RWPE2 (cell line): ENCODE measurements at places on chromosomes 7 and 10.

DNA sequence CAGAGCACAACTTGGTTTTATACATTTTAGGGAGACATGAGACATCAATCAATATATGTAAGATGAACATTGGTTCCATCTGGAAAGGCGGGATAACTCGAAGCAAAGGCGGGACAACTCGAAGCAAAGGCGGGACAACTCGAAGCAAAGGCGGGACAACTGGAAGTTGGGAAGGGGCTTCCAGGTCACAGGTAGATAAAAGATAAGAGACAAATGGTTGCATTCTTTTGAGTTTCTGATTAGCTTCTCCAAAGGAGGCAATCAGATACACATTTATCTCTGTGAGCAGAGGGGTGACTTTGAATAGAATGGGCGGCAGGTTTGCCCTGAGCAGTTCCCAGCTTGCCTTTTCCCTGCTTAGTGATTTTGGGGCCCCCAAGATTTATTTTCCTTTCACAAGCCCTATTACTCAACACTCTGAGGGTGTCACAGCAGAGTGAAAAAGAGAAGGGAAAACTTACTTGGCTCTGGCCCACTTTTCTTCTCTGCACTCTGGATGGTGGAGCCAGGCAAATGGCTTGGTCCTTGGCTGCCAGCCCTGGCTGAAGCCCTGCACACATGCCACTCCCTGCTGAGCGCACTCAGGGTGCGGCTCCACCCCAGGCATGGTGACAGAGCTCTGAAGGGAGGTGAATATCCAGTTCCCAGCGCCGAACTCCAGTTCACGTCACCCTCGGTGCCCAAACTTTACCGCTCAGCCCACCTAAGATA lies 46.7 kb downstream of the PARD3 start:
- DNase-seq: no peak
- peak overlapping the region; percentile 22 for H3K27ac ChIP-seq
- peaks cover 27% of the 10 kb centered on the region for H3K4me1 ChIP-seq
- no peaks in the 10 kb centered on the region for H3K27me3 ChIP-seq
- H3K36me3 ChIP-seq: no peaks in the 10 kb centered on the region
- H3K4me3 ChIP-seq: no peak overlapping the region

GRCh38 chr7:154903083-154903731 lies 99.7 kb downstream of the PAXIP1 start:
- no peak for DNase-seq
- no peaks in the 10 kb centered on the region for H3K4me1 ChIP-seq
- H3K4me3 ChIP-seq: no peak overlapping the region
- no peaks in the 10 kb centered on the region for H3K27me3 ChIP-seq
- H3K27ac ChIP-seq: no peak overlapping the region
- H3K36me3 ChIP-seq: no peaks in the 10 kb centered on the region

GRCh38 chr7:139870380-139870779 lies 41.3 kb downstream of the TBXAS1 start:
- DNase-seq: no peak
- no peak overlapping the region for H3K4me3 ChIP-seq
- H3K27ac ChIP-seq: no peak overlapping the region
- H3K36me3 ChIP-seq: no peaks in the 10 kb centered on the region
- no peaks in the 10 kb centered on the region for H3K27me3 ChIP-seq
- no peaks in the 10 kb centered on the region for H3K4me1 ChIP-seq

GRCh38 chr10:76411729-76412435 lies 980.5 kb downstream of the LRMDA start:
- H3K27me3 ChIP-seq: no peaks in the 10 kb centered on the region
- H3K27ac ChIP-seq: no peak overlapping the region
- no peak overlapping the region for H3K4me3 ChIP-seq
- H3K36me3 ChIP-seq: no peaks in the 10 kb centered on the region

GRCh38 chr7:66140924-66141323 lies 26.3 kb downstream of the CRCP start:
- peaks cover 5% of the 10 kb centered on the region for H3K4me1 ChIP-seq
- H3K27ac ChIP-seq: peak overlapping the region; percentile 3
- peaks cover 66% of the 10 kb centered on the region for H3K36me3 ChIP-seq
- no peaks in the 10 kb centered on the region for H3K27me3 ChIP-seq
- no peak for DNase-seq

GRCh38 chr10:19845503-19846368 lies 29.5 kb downstream of the PLXDC2 start:
- no peaks in the 10 kb centered on the region for H3K4me1 ChIP-seq
- H3K27ac ChIP-seq: no peak overlapping the region
- no peak for DNase-seq
- H3K4me3 ChIP-seq: no peak overlapping the region
- no peaks in the 10 kb centered on the region for H3K27me3 ChIP-seq

- H3K27me3 ChIP-seq: no peaks in the 10 kb centered on the region
- H3K27ac ChIP-seq: no peak overlapping the region
- no peaks in the 10 kb centered on the region for H3K36me3 ChIP-seq
- H3K4me1 ChIP-seq: no peaks in the 10 kb centered on the region
Measured at GRCh38 chr7:31922848-31923247, 147.4 kb downstream of the PDE1C start.

- no peak for DNase-seq
- peaks cover 12% of the 10 kb centered on the region for H3K36me3 ChIP-seq
- H3K4me3 ChIP-seq: peak overlapping the region; percentile 40
- H3K27me3 ChIP-seq: no peaks in the 10 kb centered on the region
- H3K4me1 ChIP-seq: no peaks in the 10 kb centered on the region
Measured at GRCh38 chr7:130492523-130493274, 814 bp downstream of the MEST start.

GRCh38 chr10:60989400-60989876 lies 45.5 kb upstream of the RHOBTB1 start:
- H3K4me1 ChIP-seq: peaks cover 9% of the 10 kb centered on the region
- DNase-seq: no peak
- H3K36me3 ChIP-seq: no peaks in the 10 kb centered on the region
- H3K4me3 ChIP-seq: no peak overlapping the region

DNA sequence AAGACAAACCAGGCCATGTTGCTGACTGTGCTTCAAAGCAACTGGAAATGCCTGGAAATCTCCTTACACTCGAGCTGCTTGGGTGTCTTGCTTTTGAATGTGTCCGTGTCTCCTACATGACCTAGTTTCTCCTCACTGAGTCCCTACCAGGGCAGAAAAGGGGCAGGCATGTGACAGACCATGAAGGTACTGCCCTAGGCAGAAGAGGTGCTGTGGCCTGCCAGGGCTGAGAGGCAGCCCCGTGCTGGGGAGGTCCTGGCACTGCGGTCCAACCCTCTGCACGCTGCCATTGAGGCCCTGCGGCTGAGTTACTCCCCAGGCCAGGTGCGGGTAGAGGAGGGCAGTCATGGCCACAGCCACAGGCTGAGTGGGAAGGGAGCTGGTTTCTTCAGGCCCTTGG lies 159.3 kb downstream of the LYZL1 start:
- peaks cover 14% of the 10 kb centered on the region for H3K4me1 ChIP-seq
- no peaks in the 10 kb centered on the region for H3K27me3 ChIP-seq
- DNase-seq: no peak
- no peak overlapping the region for H3K4me3 ChIP-seq
- no peaks in the 10 kb centered on the region for H3K36me3 ChIP-seq
